ENCODE measurements at places on chromosomes 16 and 17.

DNA sequence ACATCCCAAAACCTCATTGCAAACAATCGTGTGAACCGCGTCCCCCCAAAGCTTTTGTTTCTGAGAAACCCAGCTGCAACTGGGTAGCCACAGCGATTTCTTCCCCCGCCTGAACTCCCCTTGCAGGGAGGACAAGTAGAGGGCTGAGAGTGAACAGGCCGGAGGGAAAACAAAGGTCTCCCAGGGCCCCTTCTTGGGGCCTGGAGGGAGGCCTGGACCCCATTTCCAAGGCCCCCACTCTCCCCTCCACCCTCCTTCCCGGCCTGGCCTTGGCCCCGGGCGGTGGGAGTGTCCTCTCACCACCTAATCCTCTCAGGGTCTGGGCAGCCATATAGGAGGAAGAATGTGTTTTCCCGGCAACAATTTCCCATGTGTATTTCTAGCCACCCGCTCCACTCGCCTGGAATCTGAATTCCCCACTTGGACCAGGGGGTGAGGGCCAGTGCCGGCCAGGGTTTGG, 2.6 kb downstream of the GLIS2 start:
- no peak for DNase-seq

DNA sequence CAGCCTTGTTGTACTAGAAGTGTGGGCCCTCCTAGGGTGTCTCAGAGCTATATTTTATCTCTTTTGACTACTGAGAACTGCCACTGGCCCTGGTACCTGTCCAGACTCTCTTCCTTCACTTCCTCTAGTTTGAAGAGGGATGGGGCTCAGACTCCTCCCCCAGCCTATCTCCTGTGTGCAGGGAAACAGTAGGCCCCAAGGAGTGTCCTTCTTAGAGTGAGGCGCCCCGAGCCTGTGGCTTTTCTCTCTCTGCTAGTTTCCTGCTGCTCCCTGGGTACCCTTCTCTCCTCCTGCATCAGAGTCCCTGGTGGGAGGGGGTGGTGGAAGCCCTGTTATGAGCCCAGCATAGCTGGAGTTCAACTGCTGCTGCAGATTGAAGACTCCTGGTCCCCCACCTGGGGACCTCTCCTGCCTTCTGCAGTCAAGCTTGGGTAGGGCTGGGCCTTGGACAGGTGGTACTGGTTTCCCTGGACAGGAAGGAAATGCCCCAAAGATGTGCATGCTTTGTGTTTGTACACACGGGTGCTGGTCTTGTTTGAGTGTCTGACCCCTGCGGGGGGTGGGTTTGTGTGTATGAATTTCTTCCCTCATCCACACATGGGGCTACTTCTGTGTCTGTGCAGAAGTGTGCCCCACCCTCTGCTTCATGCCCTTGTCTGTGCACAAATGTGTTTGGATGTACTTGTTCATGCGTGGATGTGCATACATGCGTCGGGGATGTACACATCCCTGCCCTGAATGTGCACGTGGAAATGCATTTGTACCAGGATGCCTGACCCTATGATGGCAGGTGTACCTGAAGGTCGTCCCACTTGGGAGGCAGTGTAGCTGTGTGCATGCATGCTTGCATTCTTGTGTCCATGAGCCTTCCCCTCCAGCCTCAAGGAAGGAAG, 6.9 kb downstream of the RARA start:
- DNase-seq, result no peak

GRCh38 chr16:74721716-74722115, 21.1 kb upstream of the MLKL start:
- no peak for DNase-seq

DNA sequence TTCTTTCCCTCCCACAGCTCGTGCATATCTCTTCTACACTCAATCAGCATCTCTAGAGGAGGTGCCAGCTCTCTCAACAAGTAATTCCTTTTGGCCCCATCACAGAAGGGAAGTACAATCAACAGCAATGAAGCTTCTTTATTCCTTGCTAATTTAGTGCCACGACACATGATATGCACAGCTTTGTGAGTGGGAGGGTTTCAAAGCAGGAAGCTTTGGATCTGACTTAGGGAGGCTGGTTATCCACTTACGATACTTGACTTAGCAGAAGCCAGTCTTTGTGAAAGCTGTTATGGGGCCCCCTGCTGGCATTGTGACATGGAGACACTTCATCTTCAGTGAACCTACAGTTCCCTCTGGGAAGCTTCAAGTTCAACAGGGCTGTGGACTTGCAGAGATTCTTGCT, 81.0 kb downstream of the TMEM100 start:
- DNase-seq, result peak; percentile 47

- no peak for DNase-seq
Measured at GRCh38 chr17:33234930-33235685, 58.0 kb downstream of the ASIC2 start.

DNA sequence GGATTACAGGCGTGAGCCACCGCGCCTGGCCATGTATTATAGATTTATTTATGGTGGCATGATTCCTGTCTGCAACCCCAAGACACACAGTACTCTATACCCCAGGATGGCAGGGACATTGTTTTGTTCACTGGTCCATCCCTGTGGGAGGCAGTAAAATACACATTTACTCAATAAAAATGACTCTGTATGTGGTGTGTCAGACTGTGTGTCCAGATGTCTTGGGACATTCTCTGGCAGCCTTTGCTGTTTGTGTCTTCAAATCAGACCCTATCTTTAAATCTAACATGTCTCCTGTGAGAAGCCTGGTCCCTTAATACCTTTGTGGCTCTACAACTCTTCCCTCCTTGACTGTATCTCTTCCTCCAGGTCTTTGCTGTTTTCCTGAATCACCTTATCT, 1.7 kb upstream of the COASY start:
- no peak for DNase-seq

GRCh38 chr16:29148867-29149272, 164.0 kb downstream of the LAT start:
- no peak for DNase-seq

GRCh38 chr16:54649876-54650275, 280.8 kb upstream of the IRX5 start:
- DNase-seq, result no peak

DNA sequence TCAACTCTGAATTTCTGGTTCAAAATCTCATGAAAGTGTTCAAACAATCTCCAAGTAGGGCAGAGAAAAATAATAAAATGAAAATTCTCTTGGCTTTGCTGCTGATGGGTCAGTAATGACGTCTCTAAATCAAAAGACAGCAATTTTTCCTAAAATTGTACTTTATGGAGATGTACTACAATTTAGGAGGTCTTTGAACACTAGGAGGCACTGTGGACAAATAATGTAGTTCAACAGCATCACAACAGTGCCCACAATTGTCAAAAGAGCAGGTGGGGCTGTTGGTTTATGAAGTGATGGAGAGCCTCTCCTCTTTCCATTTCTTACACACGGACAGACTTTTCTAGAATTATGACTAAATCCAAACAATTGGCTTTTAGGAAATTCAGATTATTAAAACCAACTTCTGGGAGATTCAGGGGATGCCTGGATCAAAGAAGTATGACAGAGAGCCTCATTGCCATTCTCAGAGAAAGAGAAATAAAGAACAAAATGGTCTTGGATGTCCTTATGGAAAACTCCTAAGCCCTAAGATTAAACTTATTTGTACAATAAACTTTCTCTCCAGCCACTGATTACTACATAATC, 23.8 kb downstream of the EZH1 start:
- peak; percentile 83 for DNase-seq

GRCh38 chr16:11990702-11991390, 14.3 kb downstream of the SNX29 start:
- no peak for DNase-seq

- no peak for DNase-seq
Measured at GRCh38 chr17:19707728-19708221, 8.6 kb downstream of the SLC47A2 start.

- DNase-seq, result no peak
Measured at GRCh38 chr16:7722761-7723160, 390.1 kb downstream of the RBFOX1 start.

- no peak for DNase-seq
Measured at GRCh38 chr17:7348478-7349242, 3.3 kb upstream of the KCTD11 start.

DNA sequence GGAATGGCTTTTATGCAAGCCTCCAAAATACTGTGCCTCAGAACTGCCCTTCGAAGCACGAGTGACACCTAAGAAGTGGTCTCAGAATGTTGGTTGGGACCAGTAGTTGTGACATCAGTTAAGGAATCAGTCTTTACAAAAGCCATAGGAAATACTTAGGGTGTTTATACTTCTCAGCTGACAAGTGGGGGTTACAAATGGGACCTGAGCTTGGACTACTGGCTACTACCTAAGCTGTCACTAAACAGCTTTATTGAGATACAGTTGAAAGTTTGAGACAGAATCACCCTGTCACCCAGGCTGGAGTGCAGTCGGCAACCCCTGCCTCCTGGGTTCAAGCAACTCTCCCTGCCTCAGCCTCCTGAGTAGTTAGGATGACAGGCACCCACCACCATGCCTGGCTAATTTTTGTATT, 5.0 kb downstream of the RPL19 start:
- DNase-seq, result no peak

- DNase-seq, result no peak
Measured at GRCh38 chr16:11379420-11379819, 34.2 kb downstream of the RMI2 start.

DNA sequence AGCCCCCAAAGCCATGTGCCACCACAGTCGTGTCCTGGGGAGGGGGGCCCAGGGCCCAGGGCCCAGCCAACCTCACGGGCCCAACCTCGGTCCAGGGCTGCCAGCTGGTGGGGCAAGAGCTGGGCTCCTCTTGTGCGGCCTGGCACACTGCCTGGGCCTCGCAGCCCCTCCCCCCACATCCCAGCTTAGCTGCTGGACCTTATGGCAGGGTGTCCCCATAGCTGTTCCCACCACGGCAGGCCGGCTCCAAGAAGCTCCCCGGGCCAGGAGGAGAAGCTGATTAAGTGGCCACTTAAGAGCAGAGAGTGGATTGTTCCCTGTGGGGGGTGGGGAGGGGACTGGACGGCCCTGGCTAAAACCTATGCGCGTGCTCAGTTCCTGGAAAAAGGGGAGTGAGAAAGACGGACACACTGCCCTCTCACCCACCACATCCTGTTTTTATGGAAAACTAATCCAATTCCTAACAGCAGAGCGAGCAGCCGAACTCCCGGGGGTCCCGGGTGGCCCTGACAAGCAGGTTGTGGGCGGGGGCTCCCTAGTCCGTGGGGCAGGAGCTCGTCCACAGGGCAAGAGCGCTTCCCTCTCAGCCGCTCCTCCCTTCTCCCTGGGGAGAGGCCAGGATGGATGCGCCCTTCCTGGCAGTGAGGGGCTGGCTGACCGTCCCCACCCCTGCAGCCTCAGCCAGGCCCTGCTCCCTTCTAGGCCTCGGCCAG, 16.8 kb downstream of the PIEZO1 start:
- DNase-seq, result no peak

GRCh38 chr17:43782913-43783680, 2.9 kb downstream of the CFAP97D1 start:
- no peak for DNase-seq

DNA sequence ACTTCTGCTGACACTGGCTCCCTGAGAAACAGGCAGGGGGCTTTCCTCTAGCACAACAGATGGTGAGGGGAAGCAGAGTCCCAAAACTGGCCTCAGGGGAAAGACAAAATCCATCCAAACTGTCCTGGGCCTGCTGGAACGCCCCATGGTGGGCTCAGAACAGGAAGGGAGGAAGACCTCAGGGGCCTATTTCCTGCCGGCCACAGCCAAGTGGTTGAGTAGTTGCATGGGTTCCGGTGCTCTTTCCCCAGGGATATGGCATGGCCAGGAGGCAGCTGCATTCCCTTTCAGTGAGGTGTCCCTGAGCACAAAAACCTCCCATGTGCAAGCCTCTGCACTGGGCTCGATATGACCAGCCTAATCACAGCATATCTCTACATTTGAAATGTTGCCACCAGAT, 303.0 kb upstream of the IRX5 start:
- no peak for DNase-seq

- DNase-seq, result no peak
Measured at GRCh38 chr17:21376081-21376758, at the start of gene KCNJ12. TSS of gene KCNJ12 (plus strand) at chr17:21376357. CDS start at chr17:21415343, 38,986 bp downstream.

GRCh38 chr16:56980792-56981724, 8.3 kb upstream of the NLRC5 start:
- DNase-seq, result no peak

DNA sequence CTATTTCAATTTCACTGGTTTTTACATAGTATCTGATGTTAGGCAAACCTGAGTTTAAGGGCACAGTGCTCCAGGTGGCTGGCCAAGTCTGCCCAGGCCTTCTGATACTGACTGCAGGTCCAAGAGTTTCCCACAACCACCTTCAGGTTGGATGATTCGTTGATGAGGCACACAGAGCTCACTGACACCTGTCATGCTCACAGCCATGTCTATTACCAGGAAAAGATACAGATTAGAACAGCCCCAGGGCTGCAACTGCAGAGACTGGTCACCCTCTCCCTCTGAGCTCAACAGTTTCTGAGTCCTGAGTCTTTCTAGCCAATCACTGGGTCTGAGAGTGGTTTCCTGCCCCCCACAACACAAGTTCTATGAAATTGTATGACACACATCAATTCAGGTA, 37.2 kb downstream of the MEAK7 start:
- DNase-seq, result no peak

DNA sequence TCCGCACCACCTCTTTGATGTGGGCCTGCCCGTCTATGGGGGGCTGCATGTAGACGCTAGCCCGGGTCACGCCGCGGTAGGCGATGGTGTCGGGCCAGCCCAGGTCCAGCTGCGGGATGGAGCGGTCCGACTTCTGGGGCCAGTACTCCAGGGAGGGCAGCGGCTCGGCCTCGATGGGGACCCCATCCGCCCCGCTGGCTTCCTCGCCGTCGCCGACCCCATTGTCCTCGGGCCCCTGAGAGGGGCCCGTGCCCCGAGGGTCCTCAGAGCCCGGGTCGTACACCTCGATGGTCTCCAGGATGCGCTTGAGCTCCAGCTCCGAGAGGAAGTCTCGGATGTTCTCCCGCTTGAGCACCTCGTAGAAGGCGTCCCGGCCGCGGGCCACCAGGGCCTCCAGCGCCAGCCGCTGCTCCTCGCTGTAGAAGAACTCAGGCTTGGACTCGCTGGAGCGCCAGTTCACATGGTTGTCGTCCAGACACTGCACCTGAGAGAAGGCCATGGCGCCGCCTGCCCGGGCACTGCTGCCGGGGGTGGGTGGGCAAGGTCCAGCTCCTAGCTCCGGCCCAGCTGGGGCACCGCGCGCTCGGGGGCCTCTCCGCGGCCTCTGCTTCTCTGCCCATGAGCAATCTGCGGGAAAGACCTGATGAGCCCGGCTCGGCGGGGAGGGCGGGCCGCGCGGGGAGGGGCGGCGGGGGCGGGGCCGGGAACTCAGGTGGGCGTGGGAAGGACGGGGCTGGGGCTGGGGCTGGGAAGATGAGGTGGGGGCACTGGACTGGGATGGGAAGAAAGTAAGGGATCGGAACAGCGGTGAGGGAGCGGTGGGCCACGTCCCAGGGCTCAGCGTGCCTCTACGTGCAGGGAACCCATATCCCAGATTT, 782 bp downstream of the FAM83G start:
- no peak for DNase-seq

GRCh38 chr16:56911771-56912571, 20.0 kb upstream of the HERPUD1 start:
- DNase-seq, result no peak

- DNase-seq, result no peak
Measured at GRCh38 chr16:72179204-72179970, 7.4 kb upstream of the PMFBP1 start.

- no peak for DNase-seq
Measured at GRCh38 chr16:89019511-89019910, 42.5 kb upstream of the CBFA2T3 start.

- no peak for DNase-seq
Measured at GRCh38 chr16:87330646-87331045, 13.5 kb upstream of the C16orf95 start.
